HFFc6 (cell line): ENCODE measurements at places on chromosomes 2 and 18.

GRCh38 chr2:60297296-60298005, 256.0 kb downstream of the BCL11A start:
- DNase-seq = no peak

- DNase-seq = no peak
Measured at GRCh38 chr2:172452845-172453244, 25.5 kb downstream of the ITGA6 start.

- peak; percentile 66 for DNase-seq
Measured at GRCh38 chr2:238582159-238582558, 155.4 kb downstream of the ASB1 start.

DNA sequence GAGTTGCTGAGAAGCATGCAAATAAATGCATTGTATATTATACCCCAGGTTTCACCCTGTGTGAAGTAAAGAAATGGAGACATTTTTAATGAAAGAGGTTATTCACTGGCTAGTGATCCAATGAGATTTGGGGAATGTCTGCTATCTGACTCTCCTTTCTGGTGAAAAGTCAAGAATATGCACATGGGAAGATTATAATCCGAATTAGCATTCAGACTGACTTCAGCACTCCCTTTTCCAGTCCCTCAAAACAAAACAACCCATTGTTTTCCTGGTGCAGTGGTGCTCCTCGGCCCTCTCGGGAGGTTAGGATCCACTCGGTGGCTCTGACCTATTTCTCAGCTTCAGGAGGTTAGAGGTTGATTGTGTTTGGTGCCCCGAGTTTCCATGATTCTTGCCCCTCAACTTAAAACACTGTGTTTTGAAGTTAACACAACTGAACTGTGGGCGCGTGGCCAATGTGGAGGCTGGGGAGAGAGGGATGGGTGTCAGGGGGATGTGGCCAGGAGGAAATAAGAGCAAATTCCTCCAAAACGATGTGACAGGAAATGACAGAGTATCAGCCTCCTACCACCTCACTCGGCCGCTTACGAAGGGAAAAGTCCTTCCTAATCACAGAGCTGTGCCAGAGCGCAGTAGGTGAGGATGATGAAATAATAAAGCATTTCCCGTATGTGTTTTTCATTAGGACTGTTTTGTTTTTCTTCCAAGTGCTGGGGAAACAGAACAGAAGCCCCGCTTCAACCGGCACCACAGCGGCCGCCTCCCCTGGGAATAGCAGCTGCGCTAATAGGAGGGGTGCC, 440.1 kb downstream of the MTX2 start:
- DNase-seq = no peak

GRCh38 chr2:25341011-25341727, 556 bp downstream of the DNMT3A start:
- no peak for DNase-seq
